ENCODE measurements at places on chromosomes 4 and X. TPM values are rescaled to one million over a fixed set of nuclear protein-coding genes. Genes with fewer than 3 reads are reported as not detected.

CT45A3 gene
- not detected for total RNA-seq

S100G gene
- total RNA-seq = not detected

MXRA5 gene
- 35.5 TPM for total RNA-seq

SMIM31 gene
- total RNA-seq = not detected

DCAF8L2 gene
- not detected for total RNA-seq

RNF128 gene
- total RNA-seq = 1.2 TPM

WAS gene
- total RNA-seq = 3.1 TPM

PCDH19 gene
- total RNA-seq = 31.2 TPM

HGFAC gene
- total RNA-seq = 1.8 TPM

TCEAL2 gene
- total RNA-seq = 26.8 TPM

NPY1R gene
- 12.2 TPM for total RNA-seq

TASL gene
- 3.4 TPM for total RNA-seq

OPN1MW gene
- not detected for total RNA-seq

NXF2B gene
- total RNA-seq = 0.28 TPM

L1CAM gene
- total RNA-seq = 93.3 TPM

CENPVL3 gene
- total RNA-seq = 1.5 TPM

YY2 gene
- 1.5 TPM for total RNA-seq

GAB3 gene
- 4.4 TPM for total RNA-seq

CPZ gene
- total RNA-seq = 82.0 TPM

MAP9 gene
- total RNA-seq = 22.8 TPM

GJB1 gene
- total RNA-seq = 2.5 TPM

PNMA3 gene
- 24.8 TPM for total RNA-seq

ADH7 gene
- total RNA-seq = not detected

GATA1 gene
- 0.59 TPM for total RNA-seq

PHEX gene
- total RNA-seq = 0.55 TPM

FAM47E gene
- 9.4 TPM for total RNA-seq

IRS4 gene
- 6.1 TPM for total RNA-seq

UGT2B7 gene
- 0.20 TPM for total RNA-seq

PPM1K gene
- 102 TPM for total RNA-seq

ENOX2 gene
- 10.1 TPM for total RNA-seq

PAGE4 gene
- 0.55 TPM for total RNA-seq

NLGN4X gene
- 56.8 TPM for total RNA-seq

RBM10 gene
- total RNA-seq = 24.3 TPM

RHOH gene
- total RNA-seq = 1.8 TPM

PRDM5 gene
- total RNA-seq = 53.0 TPM

PLK4 gene
- 11.5 TPM for total RNA-seq

KDM5C gene
- total RNA-seq = 82.4 TPM

PASD1 gene
- 0.10 TPM for total RNA-seq

RRH gene
- total RNA-seq = 0.79 TPM

RAB39B gene
- 5.7 TPM for total RNA-seq

CYTL1 gene
- 4.6 TPM for total RNA-seq

BMX gene
- 2.9 TPM for total RNA-seq

UCHL1 gene
- 896 TPM for total RNA-seq

CORIN gene
- 1.7 TPM for total RNA-seq

TRPC3 gene
- 4.8 TPM for total RNA-seq

PAGE5 gene
- total RNA-seq = not detected

USP17L25 gene
- not detected for total RNA-seq

CFP gene
- 3.9 TPM for total RNA-seq

RCHY1 gene
- 24.8 TPM for total RNA-seq

SLC6A14 gene
- total RNA-seq = 0.06 TPM

IGSF1 gene
- 9.3 TPM for total RNA-seq

ARL9 gene
- 1.2 TPM for total RNA-seq

TLR1 gene
- total RNA-seq = 11.0 TPM

CYLC1 gene
- 0.10 TPM for total RNA-seq

CTAG2 gene
- total RNA-seq = not detected

LRIT3 gene
- total RNA-seq = 0.30 TPM

KLB gene
- total RNA-seq = 0.30 TPM

SPARCL1 gene
- total RNA-seq = 1,361 TPM

All from spinal cord (tissue), 10 donors.